ENCODE measurements at places on chromosomes 3 and 15.

GRCh38 chr3:23659840-23660430, 145.8 kb upstream of the UBE2E1 start:
- DNase-seq: no peak

DNA sequence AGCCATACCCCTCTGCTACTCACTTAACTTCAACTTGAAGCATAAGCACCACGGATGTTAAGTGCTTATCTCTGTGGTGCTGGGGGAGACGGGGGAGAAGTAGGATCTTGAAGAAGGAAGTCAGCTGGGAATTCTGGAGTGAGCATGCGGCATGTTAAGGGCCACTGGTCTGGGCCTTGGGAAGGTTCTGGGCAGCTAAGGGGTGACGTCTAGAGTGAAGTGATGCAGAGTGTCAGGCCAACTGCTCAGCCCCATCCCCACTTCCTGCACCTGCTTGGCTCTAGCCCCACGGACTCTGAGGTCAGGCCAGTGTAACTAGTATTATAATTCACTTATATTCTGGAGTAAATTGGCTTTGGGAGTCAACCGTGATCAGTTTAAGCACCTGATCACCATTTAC, 228.6 kb downstream of the FMN1 start:
- no peak for DNase-seq

- no peak for DNase-seq
Observed at GRCh38 chr3:151899996-151900395, 26.6 kb downstream of the SUCNR1 start.

DNA sequence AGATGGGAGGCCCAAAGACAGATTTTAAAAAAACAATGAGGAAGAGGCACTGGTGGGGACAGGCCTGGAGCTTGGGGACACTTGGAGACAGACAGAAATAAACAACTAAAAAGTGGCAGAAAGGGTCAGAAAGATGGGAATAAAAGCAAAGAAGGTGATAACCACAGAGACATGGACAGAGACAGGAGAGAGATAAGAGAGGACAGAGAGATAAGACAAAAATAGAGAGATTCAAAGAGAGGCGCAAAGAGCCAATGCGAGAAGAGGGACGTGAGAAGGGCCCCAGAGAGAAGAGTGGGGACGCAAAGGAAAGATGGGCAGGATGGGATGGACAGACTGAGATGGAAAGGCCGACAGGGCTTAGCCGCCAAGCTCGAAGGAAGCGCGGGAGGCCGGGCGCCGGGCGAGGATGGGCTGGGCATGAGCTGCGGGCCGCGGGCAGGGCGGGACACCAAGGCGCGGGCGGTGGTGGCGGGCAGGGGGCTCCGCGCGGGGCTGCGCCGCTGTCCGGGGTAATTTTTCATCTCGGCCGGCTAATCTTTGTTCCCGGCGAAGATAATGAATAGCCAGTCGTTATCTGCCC, 3.1 kb upstream of the GATA2 start:
- DNase-seq: peak; percentile 42

- no peak for DNase-seq
Observed at GRCh38 chr15:100729461-100729860, 127.1 kb downstream of the ASB7 start.

DNA sequence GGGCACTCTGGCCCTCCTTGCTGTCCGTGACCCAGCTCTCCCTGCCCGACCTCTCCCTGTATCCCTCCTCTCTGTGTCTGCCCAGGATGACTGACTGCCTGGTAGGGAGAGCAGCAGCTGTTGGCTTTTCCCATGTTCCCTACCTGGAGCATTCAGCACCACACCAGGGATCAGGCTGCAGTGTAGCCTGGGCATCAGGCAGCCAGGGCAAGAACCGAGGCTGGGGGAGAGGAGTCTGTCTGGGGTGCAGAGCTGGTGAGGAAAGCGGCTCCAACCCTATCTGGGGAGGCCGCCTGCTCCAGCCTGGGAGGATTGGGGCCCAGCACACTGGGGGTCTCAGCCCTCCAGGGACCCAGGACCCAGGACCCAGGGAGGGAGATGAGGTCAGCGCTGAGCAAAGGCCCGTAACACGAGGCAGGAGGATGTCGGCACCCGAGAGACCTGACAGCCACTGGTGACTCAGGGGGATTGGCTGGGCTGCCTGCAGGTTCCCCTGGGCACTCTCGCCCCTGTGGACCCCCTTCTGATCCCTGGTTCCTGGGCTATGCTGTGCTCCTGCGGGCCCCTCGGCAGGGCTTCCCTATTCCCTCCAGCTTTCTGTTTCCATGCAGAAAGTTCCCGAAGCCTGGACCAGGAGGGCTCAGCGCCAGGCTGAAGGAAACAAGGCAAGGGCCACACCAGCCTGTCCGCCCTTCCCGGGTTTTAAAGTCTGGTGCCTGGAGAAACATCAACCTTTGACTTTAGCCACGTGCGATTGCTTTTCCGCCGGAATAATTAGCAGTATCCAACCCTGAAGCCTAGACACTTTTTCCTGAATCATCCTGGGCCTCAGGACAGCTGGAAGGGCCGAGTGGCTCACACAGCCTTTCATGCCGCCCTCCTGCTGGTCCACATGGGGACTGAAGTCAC, 128.2 kb upstream of the MEF2A start:
- peak; percentile 30 for DNase-seq

DNA sequence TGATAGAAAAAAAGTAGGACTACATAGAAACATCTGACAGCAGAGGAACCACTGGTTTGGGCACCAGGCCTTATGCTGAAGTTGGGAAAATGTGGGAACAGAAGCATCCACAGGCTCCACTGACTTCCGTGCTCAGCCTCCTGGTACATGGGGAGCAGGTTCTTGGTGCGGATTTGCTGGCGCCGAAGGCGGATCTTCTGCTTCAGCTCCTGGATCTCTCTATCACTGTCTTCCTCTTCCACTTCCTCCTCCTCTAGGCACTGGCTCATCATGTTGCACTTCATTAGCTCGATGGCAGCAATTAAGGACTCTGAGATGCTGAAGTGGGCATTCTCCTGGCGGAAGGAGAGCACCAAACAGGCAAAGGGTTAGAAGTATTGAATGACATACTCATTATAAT, 42.5 kb downstream of the RUBCN start:
- DNase-seq: no peak

DNA sequence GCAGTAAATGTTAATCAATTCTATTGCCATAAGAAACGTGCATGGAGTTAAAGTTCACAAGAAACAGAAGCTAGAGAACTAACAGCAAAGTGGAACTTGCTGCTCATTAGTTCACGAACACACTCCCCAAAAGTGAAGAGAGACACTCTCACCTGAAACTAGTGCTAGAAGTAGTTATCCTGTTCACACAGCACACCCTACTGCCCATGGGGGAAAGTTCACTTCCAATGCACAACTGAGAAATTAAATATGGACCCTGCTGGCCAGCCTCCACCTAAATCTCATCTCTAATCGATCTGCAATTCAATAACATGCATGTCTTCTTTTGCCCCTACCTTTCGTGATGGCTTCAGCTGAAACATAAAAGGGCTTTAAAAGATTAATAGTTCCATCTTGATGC, 39.4 kb upstream of the FRMD4B start:
- DNase-seq: no peak

DNA sequence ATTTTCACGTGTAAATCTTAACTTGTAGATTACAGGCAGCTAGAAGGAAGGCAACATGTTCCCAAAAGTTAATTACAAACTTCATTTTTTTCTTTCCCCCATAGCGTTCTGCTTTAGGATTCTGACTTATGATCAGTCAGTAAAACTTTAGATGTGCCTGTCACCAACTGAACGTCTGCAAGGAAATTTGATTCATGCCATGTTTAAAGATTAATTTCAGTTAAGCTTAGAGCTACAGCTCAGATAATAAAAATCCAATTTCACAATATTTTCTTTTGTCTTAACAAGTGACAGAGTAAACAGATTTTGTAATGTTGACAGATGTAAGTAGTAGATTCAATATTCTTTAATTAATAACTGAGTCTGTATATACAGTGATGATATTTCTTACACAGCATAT, 253.1 kb downstream of the NFKBIZ start:
- DNase-seq: no peak

- DNase-seq: no peak
Observed at GRCh38 chr15:38332711-38333110, 80.1 kb downstream of the SPRED1 start.

- no peak for DNase-seq
Observed at GRCh38 chr15:86762874-86763273, 683.2 kb downstream of the AGBL1 start.

DNA sequence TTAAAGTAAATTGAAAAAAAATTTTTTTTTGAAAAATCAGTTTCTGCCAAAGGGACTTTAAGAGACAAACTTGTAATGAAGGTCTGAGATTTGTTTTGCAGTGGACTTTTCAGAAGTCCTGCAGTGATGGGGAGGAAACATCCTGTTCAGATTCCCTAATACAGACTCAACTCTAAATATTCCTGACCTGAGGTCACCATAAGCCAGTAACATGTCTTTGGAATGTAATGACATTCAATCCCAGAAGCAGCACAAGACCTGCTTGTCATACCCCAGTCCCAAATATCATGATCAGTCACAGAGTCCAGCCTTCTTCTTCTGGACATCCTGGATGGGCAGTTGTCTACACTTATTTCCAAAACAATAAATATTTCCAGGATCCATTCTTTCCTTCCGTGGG, 53.6 kb downstream of the TMEM39A start:
- DNase-seq: no peak

- no peak for DNase-seq
Observed at GRCh38 chr3:71577011-71577410, 6.5 kb downstream of the FOXP1 start.

DNA sequence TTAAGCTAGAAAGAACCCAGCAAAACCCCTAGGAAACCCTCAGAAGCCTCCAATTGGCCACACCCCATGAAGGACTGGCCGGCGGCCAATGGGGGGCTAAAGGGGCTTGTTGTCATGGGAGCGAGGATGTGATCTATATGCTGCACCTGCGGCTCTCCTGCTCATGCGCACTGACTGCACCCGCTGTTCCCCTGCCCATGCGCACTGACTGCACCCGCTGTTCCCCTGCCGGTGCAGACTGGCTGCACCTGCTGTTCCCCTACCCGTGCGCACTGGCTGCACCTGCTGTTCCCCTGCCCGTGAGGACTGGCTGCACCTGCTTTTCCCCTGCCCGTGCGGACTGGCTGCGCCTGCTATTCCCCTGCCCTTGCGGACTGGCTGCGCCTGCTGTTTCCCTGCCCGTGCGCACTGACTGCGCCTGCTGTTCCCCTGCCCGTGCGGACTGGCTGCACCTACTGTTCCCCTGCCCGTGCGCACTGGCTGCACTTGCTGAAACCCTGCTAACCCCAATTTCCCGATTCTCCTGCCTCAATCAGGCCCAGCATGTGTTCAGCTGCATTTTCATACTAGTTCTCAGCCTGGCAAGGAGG, 16.8 kb upstream of the MCCC1 start:
- no peak for DNase-seq

GRCh38 chr15:78695854-78696253, 54.8 kb upstream of the CHRNB4 start:
- peak; percentile 64 for DNase-seq

All from left lobe of liver (tissue), 2 donors.